Mammary epithelial cell (primary cell): ENCODE measurements at places on chromosomes 13 and 19.

DNA sequence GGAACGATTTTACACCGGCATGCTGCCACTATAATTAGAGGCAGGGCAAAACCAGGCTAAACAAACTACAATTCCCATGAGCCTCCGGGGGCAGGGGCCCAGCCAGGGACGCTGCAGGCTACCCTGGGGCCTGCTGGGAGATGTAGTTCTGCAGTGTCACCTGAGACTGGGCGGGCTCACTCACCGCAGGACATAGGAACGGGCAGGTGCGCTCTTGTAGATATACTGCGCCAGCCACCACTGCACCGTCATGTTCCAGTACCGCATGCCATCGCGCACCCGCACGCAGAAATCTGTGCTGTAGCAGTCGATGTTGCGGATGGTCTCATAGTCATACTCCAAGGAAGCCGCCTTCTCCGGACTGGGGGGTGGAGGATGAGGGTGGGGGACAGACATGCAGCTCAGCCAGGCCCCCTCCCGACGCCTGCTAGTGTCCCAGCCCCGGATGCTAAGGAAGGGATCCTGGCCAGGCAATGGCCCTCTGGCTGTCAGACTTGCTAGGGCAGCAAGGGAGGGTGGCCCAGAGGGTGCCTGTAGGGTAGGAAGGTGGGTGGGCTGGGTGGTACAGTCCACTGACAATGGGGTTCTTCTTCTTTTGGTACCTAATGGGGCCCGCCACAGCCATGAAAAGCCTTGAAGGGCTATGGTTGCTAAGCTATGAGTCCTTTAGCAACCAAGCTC is 5.8 kb upstream of the TMC4 start:
- DNase-seq, result no peak

DNA sequence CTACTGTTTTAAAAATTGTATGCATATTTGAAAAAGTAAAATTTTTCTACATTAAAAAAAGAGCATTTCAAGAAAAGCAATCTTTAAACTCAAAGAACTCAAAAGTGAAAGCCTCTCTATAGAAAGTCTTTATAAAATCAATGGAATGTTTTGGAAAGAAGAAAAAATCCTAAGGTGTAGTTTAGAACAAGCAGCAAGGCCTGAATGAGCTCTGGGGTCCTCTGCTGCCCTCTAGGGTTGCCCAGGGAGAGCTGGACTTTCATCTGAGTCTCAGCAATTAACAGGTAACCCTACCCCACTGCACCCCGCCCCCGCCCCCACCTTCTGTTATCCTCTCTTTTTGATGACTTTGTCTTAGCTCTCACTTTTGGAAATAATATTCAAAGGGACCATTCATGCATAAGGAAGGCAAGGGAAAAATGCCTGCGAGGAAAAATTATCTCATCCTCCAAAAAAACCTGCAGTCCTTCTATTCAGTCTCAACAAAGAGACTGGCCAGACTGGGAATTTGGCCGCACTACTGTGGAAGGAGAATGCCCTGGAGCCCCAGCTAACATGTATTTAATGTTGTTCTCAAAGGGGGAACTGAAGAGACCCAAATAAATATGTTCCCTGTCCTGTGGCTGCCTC is 24.1 kb downstream of the SLC25A30 start:
- peak; percentile 45 for DNase-seq

DNA sequence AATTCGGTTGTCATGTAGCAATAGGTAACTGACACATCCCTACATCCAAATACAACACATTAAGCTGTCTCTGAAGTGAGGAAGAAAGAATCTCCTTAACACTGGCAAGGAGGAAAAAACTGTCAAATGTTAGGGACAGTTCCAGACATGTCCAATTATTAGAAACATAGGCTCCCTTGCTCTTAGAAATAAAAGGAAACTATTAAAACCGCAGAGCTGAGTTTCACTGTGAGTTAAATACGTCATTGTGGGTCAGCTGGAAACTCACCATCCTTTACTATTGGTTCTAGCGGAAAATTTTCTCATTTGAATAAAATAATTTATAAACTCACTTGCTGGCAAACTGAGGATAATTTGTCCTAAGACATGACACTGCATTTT is 40.7 kb downstream of the STARD13 start:
- no peak for DNase-seq

- DNase-seq, result no peak
Measured at GRCh38 chr13:98989469-98990235, 11.8 kb upstream of the DOCK9 start.

- peak; percentile 72 for DNase-seq
Measured at GRCh38 chr19:7506385-7507328, 9.2 kb upstream of the ZNF358 start.

- DNase-seq, result no peak
Measured at GRCh38 chr13:27193496-27193895, 21.9 kb upstream of the USP12 start.

GRCh38 chr13:59801107-59801880 is 362.4 kb downstream of the DIAPH3 start:
- DNase-seq, result no peak

GRCh38 chr19:10562609-10563008 is 3.2 kb downstream of the KRI1 start:
- DNase-seq, result no peak

DNA sequence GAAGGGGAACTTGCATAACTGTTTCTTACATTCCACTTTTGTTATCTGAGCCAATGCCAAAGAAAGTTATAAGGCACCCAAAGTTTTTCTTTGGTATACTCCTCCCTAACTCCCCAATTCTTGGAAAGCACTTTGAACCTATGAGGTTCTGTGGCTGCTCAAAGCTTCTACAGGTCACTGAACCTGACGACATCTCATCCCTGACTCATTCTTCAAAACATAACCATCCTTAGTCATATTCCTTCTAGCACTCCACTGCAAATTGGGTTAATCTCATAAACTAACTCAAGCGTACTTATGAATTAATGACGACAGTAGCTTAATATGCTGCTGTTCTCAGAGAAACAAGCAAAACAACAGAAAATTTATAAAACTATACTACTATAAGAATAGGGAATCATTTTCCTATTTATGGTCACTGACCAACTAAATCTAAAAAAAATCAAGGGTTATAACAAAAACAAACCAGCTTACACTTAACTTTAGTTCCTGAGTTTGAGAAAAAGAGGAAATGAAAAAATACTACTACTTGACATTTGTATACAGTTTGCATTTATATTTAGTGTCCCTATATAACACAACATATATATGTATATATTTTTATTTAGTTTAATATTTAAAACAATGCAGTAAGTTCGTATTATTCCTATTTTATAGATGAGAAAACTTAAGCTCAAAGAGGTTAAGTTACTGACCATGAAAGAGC is 69.1 kb downstream of the CAB39L start:
- peak; percentile 83 for DNase-seq

- DNase-seq, result no peak
Measured at GRCh38 chr13:51844862-51845573, at the start of gene TMEM272. Gene TMEM272 (minus strand): TSS chr13:51845177. CDS start chr13:51838530, 6,647 bp downstream.

DNA sequence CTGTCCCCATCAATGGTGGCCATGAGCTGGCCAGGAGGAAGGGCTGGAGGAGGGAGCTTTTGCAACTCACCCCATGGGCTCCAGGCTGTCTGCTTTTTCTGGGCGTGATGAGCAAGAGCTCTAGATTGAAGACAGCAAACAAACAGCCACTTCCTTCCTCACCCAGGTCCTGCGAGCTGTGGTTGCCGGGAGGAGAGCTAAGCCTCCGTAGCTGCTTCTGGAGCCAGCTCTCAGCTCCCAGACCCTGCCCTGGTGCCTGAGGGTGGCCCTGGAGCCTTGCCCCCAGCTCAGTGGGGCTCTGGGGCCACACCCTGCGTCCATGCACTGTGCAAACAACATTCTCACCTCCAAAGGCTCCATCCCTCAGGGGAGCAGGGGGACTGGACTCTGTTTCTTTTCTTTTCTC is 6.2 kb downstream of the MYO1F start:
- no peak for DNase-seq

GRCh38 chr19:33405553-33406461 is 32.3 kb downstream of the CEBPG start:
- DNase-seq, result no peak

GRCh38 chr13:50650592-50651504 is 192.6 kb downstream of the DLEU7 start:
- peak; percentile 29 for DNase-seq

- no peak for DNase-seq
Measured at GRCh38 chr13:107324416-107325204, 756.7 kb upstream of the ARGLU1 start.

DNA sequence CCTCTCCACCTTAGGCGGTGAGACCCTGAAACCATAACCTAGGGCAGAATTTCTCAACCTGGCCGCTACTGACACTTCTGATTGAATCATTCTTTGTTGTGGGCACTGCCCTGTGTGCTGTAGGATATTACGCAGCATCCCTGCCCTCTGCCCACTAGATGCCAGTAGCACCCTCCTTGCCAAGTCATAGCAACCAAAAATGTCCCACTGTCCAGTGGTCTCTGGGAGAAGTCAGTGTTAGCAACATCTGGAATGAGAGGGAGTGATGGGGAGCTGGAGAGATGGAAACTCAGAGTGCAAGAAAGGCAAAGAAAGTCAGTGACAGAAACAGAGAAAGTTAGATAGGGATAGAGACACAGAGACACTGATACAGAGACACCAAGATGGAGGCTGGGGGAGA is 13.6 kb downstream of the KLK4 start:
- DNase-seq, result peak; percentile 70

DNA sequence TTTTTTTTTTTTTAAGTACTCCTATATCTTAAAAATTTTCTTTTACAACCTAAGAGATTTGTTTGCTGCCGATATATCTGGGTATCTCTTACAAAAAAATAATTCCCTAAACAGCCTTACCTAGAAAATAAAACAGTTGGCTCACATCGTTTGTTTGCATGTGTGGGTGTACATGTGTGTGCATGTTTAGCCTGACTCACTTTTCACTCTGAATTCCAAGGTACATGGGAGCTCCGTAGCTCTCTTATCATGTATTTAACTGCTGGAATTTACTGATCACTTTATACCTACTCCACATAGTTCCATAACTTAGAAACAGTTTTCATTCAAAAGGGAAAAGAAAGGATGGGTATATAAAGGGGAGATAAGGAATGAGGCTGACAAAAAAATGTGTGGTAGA is 616.5 kb downstream of the GPC6 start:
- DNase-seq, result peak; percentile 39

GRCh38 chr13:27770809-27771208 is 21.5 kb upstream of the GSX1 start:
- peak; percentile 86 for DNase-seq

- peak; percentile 94 for DNase-seq
Measured at GRCh38 chr19:51688671-51689571, 4.2 kb upstream of the SPACA6 start.

GRCh38 chr19:341386-342127 is 3.0 kb downstream of the MIER2 start:
- no peak for DNase-seq

DNA sequence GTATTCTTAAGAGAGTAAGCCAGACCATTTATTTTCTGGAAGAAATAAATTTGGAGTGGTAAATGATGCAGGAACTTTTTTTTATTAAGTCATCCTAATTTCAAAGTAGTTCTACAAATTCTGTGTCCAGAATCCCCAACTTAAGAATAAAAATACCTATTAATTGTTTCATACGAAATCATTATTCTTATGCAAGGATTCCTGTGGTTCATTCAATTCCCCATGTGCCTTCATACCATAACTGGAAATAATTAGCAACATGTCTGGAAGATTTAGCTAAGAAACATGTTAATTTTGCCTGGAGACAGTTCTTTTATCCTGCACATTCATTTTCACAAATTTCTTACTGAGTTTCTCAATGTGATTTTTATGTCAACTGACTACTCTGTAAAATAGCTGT is 408.6 kb downstream of the PCDH9 start:
- no peak for DNase-seq

DNA sequence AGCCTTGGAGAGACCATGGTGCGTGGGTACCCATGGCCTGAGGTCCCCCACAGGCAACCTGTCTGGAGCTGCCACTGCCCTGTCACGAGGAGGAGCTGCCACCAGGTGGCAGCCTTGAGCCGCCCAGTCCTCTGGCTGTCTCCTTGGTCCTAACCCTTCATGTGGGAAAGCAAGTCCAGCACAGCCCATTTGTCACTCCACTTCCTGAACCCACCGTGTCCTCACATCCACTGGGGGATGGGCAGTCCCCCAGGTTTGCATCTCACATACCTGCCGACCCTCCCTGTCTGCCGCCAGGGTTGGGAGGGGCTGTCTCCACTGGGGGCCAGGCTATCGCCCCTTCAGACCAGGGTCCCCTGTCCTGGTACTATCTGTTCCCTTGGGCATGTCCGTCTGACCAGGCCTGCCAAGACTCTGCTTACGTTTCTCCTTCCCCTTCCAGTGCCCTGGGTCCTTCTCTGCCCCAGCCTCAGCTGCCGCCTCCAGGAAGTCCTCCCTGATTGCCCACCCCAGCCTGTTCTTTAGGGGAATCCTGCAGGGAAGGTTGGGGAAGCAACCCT is 4.5 kb downstream of the FAM174C start:
- peak; percentile 66 for DNase-seq

GRCh38 chr19:13974073-13974472 is 21.8 kb downstream of the DCAF15 start:
- DNase-seq, result peak; percentile 79

- DNase-seq, result no peak
Measured at GRCh38 chr19:31144075-31144870, 205.0 kb downstream of the TSHZ3 start.

- DNase-seq, result peak; percentile 56
Measured at GRCh38 chr19:46975925-46976782, 43.5 kb upstream of the NPAS1 start.

- DNase-seq, result no peak
Measured at GRCh38 chr13:69178000-69178399, 929.6 kb upstream of the ATXN8OS start.

GRCh38 chr13:76470991-76471390 is 415.2 kb downstream of the KCTD12 start:
- peak; percentile 8 for DNase-seq

DNA sequence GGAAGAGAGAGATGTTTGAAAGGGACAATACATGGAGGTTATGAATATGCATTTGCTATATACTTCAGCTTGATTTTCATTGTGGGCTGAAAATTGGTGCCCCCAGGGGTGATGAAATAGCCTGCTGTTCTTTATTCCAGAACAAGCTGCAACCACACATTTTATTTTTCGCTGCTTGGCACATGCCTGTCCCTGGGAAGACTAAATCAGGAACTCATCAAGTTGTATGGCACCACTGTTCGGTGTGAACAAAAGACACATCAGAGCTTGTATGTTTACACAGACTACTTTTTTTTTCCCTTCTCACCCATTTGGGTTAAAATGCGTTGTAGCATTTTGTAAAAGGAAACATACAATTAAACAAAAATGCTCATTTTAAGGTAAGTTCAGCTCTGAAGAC is 230.7 kb downstream of the NALCN start:
- no peak for DNase-seq

- DNase-seq, result no peak
Measured at GRCh38 chr13:20336761-20337160, 104.6 kb upstream of the GJB6 start.
